ENCODE measurements at places on chromosomes 13 and 19.
A peak's percentile ranks its signal among the peaks of the same experiment; 100 is the strongest.

DNA sequence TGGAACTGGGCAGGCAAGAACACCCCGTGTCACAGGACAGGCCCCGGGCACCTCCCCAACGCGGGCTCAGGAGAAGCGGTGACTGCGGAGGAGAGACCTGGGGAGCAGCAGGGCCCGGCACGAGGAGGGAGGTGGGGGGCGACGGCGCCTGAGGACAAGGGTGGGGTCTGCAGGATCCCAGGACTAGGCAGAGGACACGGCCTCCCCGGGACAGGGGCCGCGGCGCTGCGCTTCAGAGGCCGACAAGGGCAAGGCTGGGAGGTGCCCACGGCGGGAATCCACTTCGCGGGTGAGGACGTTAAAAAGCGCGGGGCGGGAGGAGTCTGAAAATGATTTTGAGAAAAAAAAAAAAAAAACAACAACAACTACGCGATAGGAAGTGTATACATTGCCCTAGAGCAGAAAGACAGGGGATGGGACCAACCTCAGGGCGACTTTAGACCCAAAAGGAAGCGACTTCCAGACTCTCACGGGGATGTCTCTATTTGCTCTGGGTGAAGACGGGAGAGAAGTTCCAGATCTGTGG lies 44.9 kb downstream of the ZNF611 start:
- peak; percentile 23 for DNase-seq

- no peak for DNase-seq
Observed at GRCh38 chr19:55598034-55598433, 1.3 kb downstream of the FIZ1 start.

DNA sequence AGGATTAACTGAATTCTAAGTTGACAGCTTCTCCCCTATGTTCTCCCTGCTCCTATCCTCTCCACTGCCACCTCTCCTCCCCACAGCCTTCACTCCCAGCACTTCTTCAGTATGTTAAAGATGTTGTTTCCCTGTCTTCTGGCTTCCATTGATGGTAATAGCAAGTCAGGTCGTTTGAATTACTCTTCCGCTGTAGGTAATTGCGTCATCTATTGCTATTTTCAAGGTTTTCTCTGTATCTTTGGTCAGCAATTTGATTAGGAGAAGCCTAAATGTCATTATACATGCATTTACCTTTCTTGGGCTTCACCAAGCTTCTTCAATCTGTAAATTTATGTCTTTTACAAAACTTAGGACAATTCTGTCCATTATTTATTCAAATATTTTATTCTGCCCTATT lies 377.3 kb upstream of the KLF12 start:
- DNase-seq: no peak

DNA sequence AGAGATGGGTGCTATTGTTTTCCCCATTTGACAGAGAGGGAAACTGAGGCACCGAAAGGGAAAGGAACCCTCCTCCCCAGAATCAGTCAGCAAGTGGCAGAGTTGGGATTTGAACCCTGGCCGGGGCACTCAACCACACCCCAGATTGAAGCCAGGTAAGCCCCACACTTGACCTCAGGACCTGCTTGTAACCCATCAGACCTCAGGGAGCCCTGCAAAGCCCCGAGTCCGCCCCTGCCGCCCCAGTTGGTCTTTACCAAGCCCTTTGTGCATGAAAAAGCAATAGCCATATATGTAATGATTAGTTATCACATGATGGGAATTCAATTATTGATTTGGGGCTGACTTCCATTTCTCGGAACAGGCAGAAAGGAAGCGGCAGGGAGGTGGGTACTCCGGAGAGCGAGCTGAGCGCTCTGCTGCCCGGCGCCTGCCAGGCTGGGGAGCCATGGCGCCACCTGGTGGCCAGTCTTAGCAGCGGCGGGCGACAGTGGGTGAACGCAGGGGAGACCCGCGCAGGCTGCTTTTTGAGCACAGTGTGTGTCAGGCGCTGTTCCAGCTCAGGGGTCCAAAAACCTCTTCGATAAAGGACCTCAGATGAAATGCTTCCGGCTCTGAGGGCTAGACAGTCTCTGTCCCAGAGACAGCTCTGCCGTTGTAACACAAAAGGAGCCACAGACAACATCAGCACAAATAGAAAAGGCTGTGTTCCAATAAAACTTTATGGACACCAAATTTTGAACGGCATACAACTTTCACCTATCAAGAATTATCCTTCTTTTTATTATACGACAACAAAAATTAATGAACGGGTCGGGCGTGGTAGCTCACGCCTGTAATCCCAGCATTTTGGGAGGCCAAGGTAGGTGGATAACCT lies 82.9 kb upstream of the CACNA1A start:
- peak; percentile 10 for DNase-seq

- no peak for DNase-seq
Observed at GRCh38 chr13:25345576-25345975, 26.2 kb upstream of the ATP8A2 start.

DNA sequence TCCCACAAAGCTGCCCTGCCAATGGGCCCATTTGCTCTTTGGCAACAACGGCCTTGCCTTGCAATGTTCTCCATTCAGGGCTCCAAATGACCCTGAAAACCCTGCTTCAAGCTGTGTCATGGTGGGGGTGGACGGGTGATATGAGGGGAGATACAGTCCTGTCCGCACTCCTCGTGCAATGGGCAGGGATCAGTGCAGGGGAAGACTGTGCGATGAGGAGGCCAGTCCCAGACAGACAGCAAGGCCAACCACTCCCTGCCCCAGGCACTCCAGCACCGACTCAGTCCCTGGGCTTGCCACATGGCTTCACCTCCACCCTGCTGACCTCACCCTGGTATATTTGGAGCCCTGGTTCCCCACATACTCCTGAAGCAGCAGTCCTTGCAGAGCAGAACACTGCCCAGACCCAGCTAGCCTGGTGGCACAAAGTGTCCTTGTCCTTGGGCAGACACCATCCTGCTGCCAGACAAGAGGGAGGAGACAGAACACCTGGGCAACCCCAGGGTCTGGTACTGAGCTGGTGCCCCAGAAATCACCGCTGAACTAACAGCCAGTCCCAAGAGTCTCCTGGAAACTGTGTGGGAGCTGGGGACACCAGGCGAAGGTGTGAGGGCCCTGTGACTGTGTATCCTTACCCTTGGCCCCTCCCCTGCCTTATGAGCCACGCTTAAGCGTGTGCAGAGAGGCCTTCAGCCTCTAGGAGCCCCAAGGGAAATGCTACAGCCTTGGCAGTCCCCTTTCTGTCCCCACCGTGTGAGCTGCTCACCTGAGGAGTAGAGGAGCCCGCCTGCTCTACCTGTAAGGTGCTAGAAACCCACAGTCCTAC lies 9.1 kb upstream of the SLC35E1 start:
- DNase-seq: peak; percentile 9

- no peak for DNase-seq
Observed at GRCh38 chr13:98869408-98870090, 108.3 kb downstream of the DOCK9 start.

GRCh38 chr13:23021906-23022305 lies 158.9 kb upstream of the SGCG start:
- DNase-seq: no peak

- DNase-seq: no peak
Observed at GRCh38 chr19:39351537-39352064, 9.4 kb downstream of the SAMD4B start.

DNA sequence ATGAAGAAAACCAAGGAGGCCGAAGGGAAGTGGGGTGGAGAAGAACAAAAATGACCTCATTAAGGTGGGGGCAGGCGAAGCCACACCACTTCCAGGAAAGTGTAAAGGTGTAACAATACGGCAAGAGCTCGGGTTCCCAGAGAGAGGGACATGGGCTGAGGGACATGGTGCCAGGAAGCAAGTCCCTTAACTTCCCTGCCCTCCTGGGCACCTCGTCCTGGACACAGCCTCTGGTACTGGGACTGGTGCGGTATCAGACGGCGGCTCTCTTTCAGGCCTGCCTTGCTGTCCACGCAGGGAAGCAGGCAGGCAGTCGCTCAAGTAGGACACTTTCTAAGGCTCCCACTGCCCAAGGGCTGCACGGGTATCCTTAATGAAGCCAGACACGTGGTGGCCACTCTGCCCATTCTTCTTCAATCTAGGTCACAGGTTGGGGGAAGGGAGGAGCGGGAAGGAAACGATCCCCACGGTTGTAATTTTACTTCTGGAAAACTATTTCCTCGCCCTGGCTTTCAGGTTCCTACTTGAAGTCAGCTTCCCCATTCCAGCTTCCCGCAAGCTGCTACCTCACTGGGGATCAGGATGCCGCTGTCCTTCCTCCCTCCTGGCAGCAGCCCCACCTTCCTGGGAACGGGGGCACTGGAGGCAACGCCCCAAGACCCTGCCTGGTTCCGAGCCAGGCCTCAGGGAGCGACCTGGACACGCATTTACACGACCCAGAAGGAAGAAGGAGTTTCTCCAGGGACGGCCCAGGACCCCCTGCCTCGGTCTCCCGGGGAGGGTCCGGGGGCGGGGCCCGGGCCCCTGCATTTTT lies 1.2 kb downstream of the AP3D1 start:
- no peak for DNase-seq

DNA sequence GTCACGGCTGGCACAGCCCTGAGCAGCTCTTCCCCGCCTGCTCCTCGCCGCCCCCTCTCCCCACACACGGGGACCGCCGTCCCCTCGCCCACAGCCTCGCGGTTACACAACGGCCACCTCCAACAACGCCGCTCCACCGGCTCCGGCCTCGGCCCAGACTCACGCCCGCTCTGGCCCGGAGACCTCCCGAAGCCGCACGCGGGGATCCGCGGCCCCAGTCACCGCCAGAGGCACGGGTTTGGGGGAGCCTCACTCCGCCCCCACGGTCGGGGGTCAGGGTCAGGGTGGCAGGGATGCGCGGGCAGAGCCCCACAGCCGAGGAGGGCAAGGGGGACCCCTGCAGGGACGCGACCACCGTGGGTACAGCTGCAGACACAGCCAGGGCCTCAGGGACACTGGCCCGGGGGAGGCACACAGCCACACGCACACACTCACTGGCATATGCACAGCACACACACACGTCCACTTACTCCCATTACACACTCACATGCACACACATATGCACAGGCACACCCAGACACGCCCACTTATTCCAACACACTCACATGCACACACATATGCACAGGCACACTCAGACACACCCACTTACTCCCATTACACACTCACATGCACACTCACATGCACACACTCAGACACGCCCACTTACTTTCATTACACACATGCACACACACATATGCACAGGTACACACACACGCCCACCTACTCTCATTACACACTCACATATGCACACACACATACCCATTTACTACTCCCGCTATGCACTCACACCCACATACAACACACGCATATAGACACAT lies 1.6 kb downstream of the TTYH1 start:
- no peak for DNase-seq

GRCh38 chr19:52603558-52604207 lies 33.6 kb downstream of the ZNF701 start:
- no peak for DNase-seq

DNA sequence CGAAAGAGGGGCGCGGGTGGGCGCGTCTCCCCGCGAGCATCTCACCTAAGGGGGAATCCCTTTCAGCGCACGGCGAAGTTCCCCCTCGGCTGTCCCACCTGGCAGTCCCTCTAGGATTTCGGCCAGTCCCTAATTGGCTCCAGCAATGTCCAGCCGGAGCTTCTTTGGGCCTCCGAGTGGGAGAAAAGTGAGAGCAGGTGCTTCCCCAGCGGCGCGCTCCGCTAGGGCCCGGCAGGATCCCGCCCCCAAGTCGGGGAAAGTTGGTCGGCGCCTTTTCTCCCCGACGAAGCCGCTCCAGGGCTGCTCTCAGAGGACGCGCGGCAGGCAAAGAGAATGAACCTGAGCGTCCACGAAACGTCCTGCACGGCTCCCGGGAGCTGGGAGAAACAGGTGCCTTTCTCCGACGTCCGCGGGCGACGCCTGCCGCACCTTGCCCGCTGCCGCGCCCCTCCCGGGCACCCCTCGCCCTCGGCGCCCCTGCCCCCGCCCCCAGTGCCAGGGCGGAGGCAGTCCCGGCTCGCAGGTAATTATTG lies 366 bp upstream of the KL start:
- DNase-seq: no peak

- DNase-seq: no peak
Observed at GRCh38 chr13:48615049-48615448, 38.7 kb upstream of the CYSLTR2 start.

DNA sequence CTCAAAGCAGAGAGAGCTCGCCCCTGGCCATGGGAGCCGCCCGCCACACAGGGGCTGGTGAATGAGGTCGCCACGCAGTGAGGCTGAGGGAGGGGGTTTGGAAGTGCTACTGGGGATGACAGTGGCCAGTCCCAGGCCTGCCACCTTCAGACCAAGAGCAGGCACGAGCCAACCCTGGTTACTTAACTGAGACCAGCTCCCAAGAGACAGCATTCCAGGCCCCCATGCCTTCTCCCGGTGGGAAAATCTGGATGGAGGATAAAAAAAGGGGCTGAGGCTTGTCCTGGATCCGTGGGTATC lies 43.3 kb downstream of the RAB20 start:
- no peak for DNase-seq

- DNase-seq: no peak
Observed at GRCh38 chr19:3778899-3779723, 7.1 kb downstream of the MATK start.

GRCh38 chr13:27182844-27183497 lies 11.4 kb upstream of the USP12 start:
- DNase-seq: no peak

DNA sequence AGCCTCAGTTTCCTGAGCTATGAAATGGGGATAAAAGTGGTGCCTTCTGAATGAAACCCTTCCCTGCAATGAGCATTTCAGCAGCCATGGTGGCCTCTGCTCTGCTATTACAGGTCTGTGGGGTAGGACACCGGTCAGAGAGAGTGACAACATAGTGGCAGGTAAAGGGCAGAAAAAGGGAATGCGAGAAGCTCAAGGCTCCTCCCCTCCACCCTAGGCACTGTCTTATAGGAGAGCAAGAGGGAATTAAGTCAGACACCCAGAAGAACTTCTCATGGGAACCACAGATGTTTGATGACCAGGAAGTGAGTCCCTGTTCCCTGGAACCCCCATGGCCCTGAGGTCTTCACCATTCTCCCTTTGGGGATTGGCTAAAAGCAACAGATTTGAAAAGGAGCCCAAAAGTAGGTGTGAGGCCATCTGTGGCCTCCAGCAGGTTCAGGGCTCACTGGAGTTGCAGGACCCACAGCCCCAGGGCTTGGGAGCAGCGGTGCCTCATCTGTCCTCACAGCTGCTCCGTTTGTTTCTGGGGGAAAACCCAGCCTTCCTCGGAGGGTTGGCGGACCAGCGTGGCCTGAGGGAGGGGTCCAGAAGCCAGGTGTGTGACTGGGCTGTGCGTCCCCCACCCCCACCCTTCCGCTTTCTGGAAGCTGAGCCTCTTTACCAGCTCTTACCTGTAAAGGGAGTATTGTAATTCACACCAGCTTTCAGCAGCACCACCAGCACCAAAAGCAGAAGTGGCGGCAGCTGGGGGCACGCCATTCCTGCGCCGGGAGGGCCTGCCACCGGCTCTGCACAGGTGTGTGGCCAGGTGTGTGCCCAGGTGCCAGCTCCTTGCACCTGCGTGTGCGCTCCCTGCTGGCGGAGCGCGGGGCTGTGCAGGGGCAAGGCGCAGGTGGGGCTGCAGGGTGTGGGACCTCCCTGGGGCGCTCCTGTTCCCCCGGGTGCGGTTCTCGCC lies 19.4 kb downstream of the IQCN start:
- DNase-seq: peak; percentile 47

Measured in NCI-H1436 (cell line).